ENCODE measurements at places on chromosomes 2 and 18.

- DNase-seq = no peak
Measured at GRCh38 chr2:86031151-86031550, 74.5 kb downstream of the POLR1A start.

DNA sequence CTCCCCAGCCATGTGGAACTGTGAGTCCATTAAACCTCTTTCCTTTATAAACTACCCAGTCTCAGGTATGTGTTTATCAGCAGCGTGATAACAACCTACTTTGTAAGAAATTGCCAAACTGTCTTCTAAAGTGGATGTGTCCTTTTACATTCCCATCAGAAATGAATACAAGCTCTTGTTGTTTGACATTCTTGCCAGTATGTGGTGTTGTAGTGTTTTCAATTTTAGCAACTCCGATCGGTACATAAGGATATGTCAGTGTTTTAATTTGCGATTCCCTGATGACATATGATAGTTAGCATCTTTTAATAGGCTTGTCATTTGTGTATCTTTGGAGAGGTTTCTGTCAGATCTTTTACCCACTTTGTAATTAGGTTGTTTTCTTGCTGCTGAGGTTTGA, 1156.3 kb upstream of the CRIM1 start:
- no peak for DNase-seq

- no peak for DNase-seq
Measured at GRCh38 chr2:228261546-228261945, 80.1 kb upstream of the SPHKAP start.

- DNase-seq = no peak
Measured at GRCh38 chr2:70823249-70823648, 2.9 kb upstream of the CLEC4F start.

DNA sequence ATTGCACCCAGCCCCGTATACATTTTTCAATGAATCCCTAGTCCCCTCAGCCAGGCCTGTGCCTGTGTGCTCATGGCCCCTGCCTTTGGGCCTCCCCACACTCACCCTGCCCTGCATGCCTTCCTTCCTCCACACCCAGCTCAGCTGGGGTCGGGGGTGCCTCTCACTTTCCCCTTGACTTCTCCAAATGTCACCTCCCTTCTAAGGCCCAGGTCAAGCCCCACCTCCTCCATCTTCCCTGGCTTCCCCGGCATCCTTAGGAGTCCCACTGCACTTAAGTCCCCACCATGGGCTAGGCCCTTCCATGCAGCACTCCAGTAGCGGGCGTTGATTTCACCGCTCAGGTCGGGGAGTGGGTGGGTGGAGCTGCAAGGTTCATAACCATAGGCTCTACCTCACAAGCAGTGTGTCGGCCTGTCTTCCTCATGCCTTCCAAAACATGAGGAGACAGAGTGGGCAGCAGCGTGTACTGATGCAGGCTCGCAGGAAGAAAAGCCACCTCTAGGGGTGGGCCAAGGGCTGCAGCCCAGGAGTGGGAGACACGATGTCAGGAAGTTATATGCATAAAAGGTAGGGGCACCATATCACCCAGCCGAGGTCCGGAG, 47.7 kb downstream of the DNMT3A start:
- no peak for DNase-seq

DNA sequence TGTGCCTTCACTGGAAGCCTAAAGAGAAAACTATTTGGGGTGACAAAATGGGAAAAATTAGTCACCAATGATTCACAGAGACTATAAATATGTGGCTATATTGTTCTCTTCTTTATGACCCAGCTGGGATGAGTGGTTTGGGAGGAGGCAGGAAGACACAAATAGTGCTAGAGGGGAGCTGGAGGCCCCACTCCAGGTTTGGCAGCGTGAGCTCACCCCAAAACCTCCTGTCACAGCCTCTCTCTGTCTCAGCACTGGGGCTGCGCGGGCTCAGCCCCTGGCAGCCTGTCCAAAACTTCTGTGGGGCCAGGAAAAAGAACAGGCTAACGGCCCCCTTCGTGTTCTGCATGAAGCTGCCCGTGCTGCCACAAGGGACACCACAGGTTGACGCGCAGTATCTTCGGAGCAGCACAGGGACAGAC, 73.2 kb upstream of the LCLAT1 start:
- no peak for DNase-seq

- no peak for DNase-seq
Measured at GRCh38 chr2:203849010-203849409, 18.6 kb upstream of the CTLA4 start.
